ENCODE measurements at places on chromosomes 4 and X. TPM values are rescaled to one million over a fixed set of nuclear protein-coding genes. Genes with fewer than 3 reads are reported as not detected.

Gene NEK1
- 4.4 TPM for total RNA-seq

DNA sequence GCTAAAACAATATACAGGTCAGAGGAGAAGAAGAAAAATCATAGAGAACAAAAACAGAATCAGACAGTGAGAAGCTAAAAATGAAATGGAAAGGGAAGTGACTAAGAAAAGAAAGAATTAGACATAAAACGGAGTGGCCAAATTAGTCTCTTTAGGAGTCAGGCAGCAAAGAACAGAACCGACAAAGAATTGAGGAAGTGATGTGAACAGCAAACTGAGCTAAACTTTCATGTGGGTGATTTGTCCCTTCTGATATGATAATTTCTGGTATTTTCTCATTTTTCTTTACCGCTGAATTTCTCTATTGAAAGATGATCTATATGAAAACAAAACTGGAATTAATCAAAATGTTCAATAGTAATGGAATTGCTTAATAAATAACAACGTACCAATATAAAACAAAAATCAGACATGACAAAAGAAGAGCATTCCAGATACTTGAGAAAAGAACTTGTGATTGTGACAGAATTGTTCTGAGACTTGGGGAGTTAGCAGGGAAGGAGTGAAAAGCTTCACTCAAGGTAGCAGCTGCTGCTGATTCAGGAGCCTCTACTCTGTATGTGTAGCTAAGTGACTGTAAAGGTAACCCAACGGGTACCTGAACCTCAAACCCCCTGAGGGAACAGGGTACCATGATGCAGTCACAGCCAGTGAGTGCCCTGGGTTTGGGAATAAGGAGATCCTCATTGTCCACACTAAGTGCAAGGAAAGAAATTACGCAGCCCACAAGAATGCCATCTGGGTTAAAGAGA lies 8.8 kb downstream of the TAPT1 start:
- DNase-seq: no peak

Gene CCKAR
- total RNA-seq: not detected

DNA sequence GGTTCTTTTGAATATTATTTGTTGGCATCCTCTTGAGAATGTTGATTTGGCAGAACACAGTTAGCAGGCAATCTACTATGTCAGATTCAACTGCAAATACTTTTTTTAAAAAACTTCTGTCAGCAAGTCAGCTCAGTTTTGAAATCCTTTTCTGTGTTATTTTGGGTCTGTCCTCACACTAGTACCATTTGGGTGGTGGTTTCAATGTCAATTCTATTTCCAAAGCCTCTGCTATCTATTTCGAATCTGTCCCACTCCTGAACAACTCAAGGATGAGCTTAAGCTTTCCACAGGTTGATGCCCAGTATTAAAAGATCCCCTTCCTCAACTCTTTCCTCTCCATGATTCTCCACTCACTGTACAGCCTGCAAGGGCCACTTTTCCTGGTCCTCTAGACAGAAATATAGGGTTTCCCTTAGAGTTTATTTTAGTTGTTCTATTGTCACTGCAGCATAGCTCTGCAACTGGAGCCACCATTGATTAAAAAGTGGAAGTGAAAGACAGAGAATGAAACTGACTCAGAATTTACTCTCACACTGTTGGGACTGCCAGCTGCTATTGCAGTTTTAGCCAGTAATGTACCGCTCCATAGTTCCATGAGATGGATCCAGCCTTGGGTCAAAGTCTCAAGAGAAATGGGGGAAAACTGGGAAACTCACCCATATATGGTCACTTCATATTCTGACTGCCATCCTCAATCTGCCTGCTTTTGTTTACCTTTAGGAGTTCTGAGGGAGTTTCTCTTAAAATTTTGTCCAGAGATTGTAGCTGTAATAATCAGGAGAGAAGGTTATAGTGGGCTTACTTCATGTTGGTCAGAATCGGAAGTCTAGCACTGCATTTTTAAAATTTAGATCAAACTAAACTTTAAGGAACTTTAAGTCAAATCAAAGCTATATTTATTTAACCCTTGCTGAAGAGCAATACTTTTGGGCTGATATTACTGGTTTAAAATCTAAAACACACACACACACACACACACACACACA lies 14.6 kb downstream of the HDX start:
- DNase-seq: no peak

Gene MAGEA2
- total RNA-seq: not detected

Gene PRPS2
- 15.7 TPM for total RNA-seq

Gene DDX53
- total RNA-seq: not detected

DNA sequence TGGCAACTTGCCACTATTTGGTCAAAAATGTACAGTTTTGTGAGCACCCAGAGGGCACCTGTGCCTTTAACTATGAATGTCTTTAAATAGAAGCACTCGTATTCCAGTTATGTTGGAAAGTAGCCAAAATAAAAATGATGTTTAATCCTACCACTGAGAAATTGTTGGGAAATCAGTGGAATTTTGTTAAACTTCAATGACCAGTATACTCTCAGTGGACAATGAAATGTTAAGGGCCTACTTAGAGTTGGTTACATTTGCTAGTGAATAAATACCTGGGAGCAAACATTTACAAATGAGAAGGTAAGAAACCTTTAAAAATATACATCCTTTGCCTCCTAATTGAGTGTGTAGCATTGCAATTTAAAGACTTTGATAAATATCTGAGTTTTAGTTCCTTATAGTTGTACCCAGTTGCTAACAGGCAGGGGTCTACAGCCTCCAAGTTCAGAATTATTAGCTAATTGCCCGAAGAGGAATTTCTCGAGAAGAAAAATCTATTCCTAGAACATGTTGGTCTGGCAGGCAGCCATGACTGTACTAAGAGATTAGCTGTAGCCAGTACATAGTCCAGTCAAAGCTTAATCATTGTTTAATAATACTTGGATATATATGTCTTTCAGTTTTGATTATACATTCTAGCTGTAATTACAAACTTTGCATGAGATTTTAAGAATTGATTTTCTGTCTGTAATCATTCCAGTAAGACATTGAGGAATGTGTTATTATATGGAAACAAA lies 93.2 kb downstream of the IL1RAPL2 start:
- no peak for DNase-seq

DNA sequence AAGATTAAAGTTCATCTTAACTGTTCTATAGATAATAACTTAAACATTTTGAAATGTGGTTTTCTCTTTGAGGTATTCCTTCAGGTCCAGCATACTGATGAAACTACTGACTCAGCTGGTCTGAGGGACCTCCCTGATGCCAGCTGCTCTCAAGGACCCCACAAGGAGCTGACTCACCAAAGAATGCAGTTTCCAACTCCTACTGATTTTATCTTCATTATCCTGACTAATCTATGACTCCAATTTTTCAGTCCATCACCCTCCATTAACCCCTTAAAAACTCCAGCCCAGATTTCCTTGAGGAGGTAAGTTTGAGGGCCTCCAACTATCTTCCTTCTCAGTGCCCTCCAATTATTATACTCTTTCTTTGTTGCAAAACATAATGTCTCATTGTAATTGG lies 1.4 kb upstream of the UGT2B4 start:
- no peak for DNase-seq

DNA sequence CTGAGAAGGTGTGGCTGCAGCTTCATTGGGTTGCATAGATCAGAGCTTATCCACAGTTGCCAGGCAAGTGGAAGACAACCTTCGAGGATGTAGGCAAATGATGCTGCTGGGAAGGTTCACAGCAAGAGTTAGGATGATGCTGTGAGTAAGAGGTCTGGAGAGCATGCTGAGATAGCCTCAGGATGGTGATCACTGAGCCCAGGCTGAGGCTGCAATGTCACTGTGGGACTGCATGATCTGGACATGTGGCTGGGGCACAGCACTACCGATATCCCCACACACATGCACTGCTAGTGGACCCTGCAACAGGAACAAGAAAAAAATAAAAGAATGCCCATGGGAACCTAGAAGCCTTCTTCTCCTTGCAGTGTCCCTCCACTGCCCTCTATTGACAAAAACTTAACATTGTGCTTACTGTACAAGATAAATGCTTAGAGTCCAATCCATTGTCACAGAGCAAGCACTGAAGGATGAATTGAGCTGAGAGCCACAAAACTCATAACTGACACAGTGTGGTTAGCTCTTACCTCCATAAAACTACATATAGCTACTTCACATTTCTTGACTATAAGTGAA lies 105.6 kb downstream of the CNKSR2 start:
- DNase-seq: peak; percentile 40

DNA sequence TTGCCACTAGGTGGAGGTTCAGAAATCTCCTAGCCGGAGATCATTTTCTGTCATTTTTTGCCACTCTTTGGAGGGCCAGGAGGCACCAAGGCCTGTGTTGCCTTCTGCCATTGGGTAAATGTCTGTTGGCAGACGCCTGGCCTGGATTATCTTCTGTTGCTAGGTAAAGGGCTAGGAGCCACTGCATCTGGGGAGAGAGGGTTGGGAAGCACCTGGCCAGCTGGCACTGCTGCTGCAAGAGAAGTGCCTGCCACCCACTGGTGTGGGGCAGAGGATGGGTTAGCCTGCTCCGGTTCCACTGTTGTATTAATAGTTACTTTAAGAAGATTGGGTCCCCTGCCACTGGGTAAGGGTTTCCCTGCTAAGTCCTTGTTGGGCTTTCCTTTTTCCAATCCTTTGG lies 58.1 kb downstream of the AWAT2 start:
- no peak for DNase-seq

Gene ALAS2
- not detected for total RNA-seq

Gene DUX4
- total RNA-seq: not detected

GRCh38 chr4:125676583-125676982 lies 361.8 kb downstream of the FAT4 start:
- no peak for DNase-seq

- no peak for DNase-seq
Measured at GRCh38 chr4:87677731-87678130, 27.7 kb downstream of the DMP1 start.

Gene HMGN5
- total RNA-seq: 1.1 TPM

GRCh38 chrX:10189317-10190268 lies 32.8 kb downstream of the CLCN4 start:
- DNase-seq: peak; percentile 68

DNA sequence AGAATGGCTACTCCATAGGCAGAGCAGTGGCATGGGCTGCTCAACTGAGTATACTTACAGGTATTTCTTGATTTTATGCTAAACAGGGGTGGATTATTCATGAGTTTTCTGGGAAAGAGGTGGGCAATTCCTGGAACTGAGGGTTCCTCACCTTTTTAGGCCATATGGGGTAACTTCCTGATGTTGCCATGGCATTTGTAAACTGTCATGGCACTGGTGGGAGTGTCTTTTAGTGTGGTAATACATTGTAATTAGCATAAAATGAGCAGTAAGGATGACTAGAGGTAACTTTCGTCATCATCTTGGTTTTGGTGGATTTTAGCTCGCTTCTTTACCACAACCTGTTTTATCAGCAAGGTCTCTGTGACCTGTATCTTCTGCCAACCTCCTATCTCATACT lies 48.2 kb upstream of the HPSE start:
- DNase-seq: no peak

DNA sequence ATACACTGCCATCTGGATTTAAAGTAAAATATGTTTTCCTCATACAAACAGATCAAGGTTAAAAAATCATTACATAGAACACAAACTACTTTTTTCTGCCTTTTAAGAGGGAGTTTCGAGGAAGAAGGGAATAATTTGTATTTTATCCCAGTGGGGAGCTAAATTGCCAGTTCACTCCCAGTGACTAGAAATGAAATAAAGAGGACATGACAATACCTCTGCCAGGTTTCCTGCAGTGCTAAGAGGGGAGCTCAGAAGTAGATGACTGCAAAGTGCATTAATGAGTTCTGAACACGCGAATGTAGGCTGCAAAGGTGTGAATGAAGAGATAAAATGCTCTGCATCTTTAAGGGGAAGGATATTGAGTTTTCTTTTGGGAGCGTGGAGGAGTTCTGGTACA lies 69.7 kb downstream of the SRPX start:
- DNase-seq: no peak

Gene MAGEA12
- total RNA-seq: not detected

Gene TGIF2LX
- not detected for total RNA-seq

DNA sequence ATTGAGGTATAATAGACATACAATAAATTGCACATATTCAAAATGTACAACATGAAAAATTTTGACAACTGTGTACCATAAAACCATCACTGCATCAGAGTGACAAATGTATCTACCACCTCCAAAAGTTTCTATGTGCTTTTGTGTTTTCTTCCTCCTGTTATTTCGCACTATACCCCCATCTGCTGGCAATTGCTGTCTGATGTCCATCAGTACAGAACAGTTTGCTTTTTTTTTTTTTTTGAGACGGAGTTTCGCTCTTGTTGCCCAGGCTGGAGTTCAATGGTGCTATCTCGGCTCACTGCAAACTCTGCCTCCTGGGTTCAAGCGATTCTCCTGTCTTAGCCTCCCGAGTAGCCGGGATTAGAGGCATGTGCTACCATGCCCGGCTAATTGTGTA lies 154.3 kb upstream of the GIMD1 start:
- peak; percentile 10 for DNase-seq

Gene REELD1
- total RNA-seq: not detected

GRCh38 chr4:114378305-114378903 lies 220.2 kb upstream of the UGT8 start:
- peak; percentile 7 for DNase-seq

DNA sequence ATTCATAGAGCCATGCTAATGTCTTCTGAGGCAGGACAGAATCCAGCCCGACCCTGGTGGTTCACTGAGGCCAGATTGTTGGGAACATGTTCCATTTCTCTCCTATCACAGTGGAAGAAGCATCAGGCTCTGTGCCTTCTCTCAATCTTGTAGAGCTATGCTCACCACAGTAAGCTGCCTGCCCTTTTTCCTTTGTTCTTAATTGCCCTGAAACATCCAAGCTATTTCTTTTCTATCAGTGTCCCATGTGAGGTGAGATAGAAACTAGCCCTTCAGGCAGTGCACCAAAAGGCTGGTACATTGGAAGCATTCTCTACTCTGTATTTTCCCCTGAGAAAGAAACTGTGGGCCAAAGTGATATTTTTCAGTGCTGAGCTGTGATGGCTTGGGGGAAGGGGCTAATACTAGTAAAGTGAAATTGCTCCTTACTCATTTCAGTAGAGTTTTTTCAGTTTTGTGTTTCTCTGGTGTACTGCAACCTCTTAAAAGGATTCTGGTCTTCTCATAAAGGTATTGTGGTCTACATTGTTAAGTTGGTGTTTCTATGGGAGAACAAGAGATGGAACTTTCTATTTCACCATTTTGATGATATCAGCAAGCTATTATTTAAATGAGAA lies 611.2 kb downstream of the RPA4 start:
- DNase-seq: no peak

Gene PCDH7
- total RNA-seq: 0.51 TPM

All from dermis microvascular lymphatic vessel endothelial cell (primary cell).